Vagina (tissue), 2 donors: ENCODE measurements at places on chromosomes 12 and 14.

DNA sequence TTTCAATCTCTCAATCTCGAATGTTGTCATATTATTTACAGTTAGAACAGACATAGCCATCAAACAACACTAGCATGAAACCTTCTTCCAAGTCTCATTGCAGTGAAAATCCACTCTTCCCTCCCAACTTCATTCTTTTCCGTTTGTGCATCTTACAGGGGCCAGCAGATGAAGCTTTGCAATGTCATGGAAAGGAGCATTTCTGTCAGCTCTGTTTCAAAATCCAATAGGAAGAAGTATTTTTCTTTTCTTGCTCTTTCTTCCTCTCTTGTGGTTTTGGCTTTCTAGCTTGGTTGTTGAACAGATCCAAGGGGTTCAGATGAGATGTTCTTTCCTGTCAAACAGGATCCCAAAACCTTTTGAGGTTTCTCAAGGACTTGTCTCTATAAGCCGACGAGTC is 416.6 kb downstream of the AEBP2 start:
- no peak for DNase-seq

DNA sequence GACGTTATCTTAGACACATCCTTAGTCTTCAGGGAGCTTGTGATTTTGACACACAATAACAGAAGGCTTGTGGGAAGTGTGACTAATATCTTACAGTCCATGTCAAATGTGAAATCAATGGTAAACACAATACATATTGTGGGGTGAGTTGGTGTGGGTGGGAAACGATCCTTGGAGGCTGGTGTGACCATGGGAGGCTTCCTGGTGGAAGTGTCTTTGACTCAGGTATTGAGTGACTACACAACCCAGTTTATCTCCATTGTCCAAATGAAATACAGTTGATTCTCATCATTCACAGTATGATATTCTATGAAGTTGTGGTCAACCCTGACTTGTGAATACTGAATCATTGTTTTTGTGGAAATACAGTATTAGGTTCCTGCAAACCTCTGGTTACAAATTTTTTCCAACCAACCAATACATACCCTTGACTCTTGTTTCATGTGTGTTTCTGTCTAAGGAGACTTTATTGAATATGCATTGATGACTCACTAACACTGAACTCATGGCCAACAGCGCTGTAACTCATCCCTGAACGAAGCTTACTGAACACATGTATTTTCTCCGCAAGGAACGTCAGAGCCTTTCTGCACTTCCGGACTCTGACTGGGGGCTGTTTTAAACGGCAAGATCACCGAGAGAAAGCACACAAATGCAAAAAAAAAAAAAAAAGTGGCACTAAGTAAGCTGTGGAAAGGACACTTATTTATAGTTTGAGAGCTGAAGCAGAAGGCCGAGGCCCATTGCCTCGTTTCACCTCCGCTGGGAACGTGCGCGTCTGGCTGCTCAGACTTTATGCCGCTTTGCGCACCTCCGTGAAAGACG is 59.0 kb downstream of the CLMN start:
- DNase-seq, result no peak

DNA sequence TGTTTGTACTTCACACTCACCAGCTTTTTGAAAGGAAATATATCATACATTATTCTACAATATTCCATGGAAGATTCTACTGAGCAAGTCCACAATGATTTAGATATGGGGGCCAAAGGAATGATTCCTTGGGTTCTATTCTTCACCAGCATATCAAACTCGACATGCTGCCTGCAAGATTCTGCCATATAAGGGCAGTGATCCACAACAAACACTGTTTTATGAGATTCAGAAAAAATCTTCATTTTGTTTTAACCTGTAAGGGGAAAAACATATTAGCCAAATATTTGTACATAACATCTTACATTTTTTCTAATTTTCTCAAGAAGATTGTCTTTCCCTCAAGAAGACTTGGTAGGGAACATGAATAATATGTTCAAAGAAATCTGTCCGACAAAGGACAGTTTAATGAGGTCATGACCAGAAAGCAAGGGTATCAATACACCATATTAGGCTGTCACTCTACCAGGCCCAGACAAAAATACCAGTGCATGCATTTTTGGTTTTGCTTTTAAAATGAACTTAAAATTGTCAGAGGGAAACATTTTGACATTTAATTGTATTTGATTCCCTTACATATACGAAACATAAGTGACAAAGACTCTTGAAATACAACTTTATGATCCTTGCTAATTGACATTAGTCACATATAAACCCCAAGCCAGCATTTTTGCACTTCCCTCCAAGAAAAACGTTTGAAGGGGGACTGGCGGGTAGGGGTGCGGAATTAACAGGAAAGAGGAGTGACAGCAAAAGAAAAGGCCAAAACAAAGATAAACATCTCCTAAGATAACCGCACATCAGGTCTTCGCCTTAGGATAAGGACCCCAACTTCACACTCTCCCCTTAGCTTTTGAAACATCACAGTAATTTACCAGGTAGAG is 980 bp downstream of the INTS13 start:
- no peak for DNase-seq

GRCh38 chr12:12585115-12585863 is 22.6 kb upstream of the DUSP16 start:
- no peak for DNase-seq

DNA sequence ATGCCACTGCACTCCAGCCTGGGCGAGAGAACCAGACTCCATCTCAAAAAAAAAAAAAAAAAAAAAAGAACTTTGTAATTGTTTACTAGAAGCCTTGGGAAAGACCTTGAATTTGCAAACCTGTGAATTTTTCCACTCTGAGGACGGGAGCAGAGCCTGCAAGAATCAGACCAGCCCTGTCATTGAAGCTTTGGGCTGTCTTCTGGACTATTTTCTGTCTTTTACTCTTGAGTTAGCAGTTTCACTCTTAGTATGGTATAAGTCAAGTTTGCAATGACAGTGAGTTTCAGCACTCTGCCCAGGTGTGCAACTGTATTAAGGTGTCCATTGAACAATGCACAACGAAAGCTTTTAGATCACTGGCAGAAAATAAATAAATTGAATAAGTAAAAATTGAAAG is 81.4 kb upstream of the KRAS start:
- DNase-seq, result no peak

DNA sequence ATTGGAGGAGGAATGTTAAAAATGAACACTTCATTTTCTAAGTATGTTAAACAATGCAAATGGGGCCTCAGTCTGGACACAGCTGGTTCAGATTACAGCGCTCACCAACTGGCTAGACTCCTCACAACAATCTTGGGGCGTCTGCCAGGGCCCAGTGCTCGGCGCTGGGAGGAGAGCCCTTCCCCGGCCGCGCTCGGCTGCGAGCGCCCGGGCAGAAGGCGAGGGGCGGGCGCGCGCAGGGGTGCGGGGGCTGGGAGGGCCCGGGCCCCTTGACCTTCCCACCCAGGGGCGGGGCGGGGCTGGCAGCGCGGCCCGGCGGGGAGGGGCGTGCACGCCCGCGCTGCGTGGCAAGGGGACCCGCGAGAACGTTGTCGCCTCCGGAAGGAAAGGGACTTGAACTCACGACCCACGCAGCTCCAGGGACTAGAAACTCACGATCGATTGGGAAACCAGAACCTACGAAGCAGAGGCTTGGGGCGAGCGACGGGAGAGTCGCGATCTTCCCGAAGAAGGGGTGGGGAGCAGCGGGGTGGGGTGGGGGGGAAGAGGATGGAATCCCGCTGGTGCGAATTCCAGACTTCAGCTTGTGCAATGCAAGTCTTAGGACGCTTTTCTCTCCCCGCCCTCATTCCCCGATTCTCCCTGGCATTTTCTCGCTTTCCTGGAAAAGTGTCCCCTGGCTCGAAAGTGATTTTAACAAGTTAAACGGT is at the start of gene FBLN5:
Gene FBLN5 (minus strand): TSS at position 220 of the 710 bp plus-strand sequence. CDS start 465 bp downstream, outside the sequence.
- peak; percentile 89 for DNase-seq

- peak; percentile 83 for DNase-seq
Observed at GRCh38 chr14:105076805-105077648, 11.8 kb upstream of the GPR132 start.

- no peak for DNase-seq
Observed at GRCh38 chr14:50218501-50218900, 12.9 kb downstream of the SOS2 start.

GRCh38 chr14:69580009-69580577 is 5.4 kb upstream of the CCDC177 start:
- no peak for DNase-seq

DNA sequence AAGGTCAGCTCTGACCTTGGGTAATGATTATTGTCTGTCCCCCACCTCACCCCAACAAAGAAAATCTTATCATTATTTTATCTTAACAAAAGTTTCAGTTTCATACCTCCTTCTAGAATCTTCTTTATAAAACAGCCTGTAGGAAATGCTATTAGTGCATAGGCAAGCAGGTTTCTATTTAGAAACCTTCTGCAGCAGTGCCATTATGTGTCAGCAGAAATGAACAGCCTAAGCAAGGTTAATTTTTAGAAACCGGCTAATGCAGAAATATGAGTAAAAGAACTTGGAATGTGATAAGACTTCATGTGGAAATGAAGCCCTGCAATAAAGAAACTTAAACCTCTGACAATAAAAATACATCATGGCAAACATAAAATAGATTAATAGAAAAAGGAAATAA is 814.4 kb downstream of the FSCB start:
- no peak for DNase-seq

DNA sequence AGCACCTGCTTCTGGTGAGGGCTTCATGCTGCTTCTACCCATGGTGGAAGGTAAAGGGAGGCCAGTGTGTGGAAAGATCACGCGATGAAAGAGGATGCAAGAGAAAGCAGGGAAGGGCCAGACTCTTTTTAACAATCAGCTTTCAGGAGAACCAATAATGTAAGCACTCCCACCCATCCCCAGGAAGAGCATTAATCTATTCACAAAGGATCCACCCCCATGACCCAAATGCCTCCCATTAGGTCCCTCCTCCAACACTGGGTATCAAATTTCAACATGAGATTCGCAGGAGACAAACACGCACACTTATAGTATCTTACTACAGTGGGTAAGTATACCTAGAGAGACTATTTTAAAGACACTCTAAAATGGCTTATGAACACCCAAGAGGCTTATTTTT is 80.5 kb upstream of the TMCC3 start:
- DNase-seq, result no peak

DNA sequence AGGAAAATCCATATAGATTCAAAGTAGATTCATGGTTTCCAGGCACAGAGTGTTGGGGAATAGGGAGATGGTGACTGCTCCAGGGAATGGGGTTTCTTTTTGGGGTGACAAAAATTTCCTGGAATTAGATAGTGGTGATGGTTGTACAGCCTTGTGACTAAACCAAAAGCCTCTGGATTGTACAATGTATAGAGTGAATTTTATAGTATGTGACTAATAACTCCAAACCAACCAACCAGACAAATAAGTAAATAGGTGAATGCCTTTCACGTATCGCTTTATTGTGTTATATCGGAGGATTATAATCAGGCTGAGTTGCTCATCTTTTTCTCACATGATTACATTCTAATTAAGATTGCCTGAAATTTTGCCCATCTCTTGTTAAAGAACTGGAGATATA is 24.6 kb upstream of the PPFIBP1 start:
- DNase-seq, result no peak

- DNase-seq, result no peak
Observed at GRCh38 chr14:105078294-105078693, 13.1 kb upstream of the GPR132 start.

GRCh38 chr12:122867691-122868461 is 28.0 kb downstream of the VPS37B start:
- no peak for DNase-seq

GRCh38 chr14:54709444-54709843 is 142.5 kb downstream of the SAMD4A start:
- no peak for DNase-seq

DNA sequence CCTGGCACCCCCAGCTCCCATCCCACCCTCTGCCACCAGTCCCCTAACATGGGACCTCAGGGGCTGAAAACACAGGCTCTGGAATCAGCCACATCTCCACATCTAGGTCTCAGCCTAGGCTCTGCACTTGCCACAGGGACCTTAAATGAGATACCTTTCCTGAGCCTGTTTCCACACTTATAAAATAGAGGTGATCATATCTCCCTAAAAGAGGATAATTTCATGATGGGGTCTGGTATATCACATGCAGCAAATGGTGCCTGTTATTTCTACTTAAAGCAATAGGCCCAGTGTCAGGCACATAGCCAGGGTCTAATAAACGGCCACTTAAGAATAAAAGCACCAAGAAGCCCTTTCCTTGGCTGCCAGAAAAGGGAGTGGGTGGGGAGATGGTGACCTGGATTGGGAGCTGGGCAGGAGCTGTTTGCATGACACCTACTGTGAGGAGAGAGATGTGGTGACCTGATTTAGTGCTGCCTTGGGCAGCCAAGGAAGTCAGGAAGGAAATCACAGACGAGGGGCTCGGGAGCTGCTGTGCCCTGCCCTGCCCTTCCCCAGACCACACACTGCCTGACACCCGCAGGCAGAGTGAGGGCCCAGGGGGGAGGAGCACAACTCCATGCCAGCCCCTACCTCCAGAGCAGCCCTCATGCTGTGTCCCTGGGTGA is 71.2 kb downstream of the IRF2BPL start:
- no peak for DNase-seq

GRCh38 chr14:61331992-61332657 is 10.7 kb downstream of the PRKCH start:
- no peak for DNase-seq

DNA sequence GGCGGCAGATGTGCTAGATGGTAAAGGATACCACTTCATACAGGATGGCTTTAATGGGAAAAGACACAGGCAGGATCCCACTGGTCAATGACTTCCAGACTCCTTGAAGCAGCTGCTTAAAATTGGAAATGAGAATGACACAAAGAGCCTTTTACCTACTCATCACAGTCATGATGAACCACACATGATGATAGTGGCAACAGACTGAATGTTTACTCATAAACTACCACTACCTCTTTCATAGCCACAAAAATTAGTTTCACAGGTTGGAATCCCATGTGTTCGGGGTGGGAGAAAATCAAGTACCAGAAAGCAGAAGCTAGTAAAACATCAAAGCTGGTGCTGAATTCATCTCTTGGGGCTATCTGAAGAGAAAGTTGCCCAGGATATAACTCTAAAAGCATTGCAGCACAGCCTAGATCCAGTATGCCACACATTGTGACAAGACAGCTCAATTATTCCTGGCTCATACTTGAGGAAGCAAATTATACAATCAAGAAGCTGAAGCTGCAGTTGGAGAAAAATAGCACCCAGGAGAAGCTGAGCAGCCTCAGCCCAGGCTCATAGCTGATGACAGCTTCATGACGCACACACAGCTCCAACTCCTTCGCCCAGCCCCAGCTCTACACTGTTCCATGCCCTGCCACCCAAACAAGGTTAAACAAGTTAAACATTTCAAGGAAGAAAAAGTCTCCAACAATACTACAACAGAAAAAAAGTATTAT is 29.0 kb upstream of the C12orf50 start:
- DNase-seq, result no peak
